ENCODE measurements at places on chromosomes 12 and 14.
A peak's percentile ranks its signal among the peaks of the same experiment; 100 is the strongest.

GRCh38 chr14:57641776-57642175, 148.1 kb upstream of the CCDC198 start:
- DNase-seq: no peak

DNA sequence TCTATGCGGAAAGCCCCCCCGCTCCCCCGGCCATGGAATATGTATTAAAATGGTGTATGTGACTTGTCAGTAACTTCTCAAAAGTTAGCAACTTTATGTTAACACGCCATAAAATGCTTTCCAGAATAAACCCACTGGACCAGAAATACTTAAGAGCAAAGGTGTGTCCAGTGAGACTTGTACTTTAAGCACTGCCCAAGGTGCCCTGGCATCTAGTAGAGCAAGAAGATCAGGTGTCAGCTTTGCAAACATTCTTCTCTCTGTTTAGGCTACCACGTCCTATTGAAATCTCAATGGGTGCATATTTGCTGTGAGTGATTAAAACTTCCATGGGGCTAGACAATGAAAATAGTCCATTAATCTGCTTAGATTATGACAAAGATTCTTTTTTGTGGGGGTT, 201.2 kb downstream of the ESR2 start:
- no peak for DNase-seq

GRCh38 chr12:78120866-78121560, 290.3 kb downstream of the NAV3 start:
- no peak for DNase-seq

DNA sequence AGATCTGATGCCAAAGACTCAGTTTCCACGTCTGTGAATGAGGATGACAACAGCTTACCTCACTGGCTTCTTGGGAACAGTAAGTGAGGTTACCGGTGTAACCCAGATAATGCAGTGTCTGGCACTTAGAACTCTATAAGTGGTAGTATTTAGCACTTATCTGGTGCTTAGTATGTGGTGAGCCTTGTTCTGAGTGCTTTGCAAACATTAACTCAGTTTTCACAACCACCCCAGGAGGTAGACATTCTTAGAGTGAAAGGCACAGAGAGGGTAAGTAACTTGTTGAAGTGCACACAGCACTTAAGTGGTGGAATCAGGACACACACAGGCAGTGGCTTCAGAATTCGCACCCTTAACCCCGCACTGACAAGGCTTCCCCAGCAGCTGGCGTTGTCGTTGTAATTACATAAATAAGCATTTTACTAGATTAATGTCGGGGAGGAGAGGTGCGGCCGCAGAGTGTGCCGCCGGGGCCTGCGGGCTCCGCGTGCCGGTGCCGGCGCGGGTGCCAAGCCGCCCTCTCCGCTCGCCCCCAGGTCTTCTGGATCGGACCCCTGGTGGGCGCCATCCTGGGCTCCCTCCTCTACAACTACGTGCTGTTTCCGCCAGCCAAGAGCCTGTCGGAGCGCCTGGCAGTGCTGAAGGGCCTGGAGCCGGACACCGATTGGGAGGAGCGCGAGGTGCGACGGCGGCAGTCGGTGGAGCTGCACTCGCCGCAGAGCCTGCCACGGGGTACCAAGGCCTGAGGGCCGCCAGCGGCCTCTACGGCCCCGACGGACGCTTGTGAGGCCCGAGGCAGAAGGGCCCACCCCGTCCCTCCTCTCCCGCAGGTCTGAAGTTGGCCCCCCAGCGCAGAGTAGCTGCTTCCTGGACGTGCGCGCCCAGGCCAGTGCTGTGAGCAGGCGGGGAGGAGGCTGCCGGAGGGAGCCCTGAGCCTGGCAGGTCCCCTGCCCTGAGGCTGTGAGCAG, 4.6 kb downstream of the AQP2 start:
- no peak for DNase-seq

DNA sequence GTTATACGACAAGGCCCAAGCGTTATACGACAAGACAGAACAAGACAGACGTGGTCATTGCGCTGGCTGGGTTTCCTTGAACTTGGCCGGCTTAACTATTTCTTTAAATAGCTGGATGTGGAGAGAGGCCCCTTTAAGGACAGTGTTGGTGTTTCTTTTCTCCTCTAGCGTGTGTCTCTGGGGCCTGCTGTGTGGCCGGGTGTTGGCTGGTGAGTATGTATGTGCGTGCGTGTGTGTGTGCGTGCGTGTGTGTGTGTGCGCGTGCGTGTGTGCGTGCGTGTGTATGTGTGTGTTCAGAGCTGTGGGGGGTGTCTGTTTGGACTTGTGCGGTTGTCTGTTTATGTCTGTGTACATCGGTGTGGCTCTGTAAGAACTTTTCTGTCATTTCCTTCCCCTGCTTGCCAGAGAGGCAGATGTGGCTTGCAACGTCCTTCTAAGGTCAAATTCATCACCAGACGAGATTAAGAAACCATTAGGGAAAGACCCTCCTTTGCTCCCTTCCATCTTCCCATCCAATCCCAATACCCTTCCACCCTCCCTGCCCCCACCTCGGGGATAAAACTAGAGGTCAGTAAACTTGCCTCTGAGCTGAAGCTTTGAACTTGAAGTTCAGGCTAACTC, 78.6 kb upstream of the TBX3 start:
- no peak for DNase-seq

DNA sequence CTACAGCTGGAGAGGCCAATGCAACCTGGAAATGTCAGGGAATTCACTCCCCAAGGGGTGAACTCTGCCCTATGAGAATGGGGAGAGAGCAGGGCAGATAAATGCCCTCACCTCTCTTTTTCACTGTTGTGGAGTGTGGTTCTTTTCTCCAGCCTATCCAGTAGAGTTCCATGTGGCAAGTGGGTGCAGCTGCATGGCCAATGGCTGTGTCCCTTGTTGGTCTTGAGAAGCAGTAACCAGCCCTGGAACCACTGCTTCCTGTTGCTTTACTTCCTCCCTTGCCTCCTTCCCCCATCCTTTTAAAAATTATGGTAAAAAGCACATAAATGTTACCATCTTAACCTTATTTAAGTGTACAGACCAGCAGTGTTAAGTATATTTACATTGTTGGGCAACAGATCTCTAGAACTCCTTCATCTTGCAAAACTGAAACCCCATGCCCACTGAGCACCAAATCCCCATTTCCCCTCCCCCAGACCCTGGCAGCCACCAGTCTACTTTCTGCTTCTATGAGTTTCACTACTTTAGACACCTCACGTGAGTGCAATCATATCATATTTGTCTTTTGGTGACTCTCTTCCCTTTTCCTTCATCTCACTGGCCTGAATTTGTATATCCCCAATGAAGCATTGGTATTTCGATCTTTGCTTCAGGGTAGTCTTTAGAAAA, 77.0 kb upstream of the GRIP1 start:
- DNase-seq: no peak

GRCh38 chr12:29008786-29009185, 140.3 kb upstream of the FAR2 start:
- no peak for DNase-seq

DNA sequence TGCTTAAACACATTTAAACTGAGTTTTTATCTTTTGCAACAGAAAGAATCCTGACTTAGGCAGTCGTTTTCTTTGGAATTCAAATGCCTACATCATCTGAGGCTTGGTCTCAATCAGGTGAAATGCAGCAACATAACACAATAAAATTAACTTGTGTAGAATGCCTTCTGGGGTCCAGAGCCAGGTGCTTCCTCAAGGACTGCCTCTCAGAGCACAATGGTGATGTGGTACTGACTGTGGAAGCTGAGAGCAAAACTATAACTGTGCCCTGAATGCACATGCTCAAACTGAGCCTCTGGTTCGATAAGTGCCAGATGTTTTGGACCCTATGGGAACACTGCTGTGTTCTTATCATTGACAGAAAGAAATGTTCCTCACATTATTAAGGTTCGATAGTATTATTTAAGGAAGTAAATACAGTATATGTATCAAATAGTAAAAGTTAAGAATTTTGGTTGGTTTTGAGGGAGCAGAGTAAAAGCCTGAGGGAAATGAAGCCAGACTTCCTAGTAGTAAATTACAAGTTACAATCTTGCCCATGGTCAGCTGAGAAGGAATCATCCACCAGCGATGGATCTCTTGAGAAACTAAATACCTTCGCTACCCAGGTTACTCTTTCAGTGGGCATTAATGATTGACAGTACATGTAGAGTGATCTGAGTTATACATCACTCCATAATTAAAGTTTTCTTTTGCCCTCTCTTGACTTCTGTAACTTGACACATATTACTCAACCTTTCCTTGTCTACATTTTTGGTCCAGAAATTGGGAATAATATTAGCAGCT, 122.9 kb upstream of the ATP2B1 start:
- no peak for DNase-seq

GRCh38 chr12:57162553-57163125, 15.2 kb upstream of the LRP1-AS start:
- DNase-seq: no peak

- DNase-seq: no peak
Observed at GRCh38 chr14:104334424-104335161, 196.2 kb downstream of the KIF26A start.

- DNase-seq: no peak
Observed at GRCh38 chr14:54600717-54601109, 33.8 kb downstream of the SAMD4A start.

DNA sequence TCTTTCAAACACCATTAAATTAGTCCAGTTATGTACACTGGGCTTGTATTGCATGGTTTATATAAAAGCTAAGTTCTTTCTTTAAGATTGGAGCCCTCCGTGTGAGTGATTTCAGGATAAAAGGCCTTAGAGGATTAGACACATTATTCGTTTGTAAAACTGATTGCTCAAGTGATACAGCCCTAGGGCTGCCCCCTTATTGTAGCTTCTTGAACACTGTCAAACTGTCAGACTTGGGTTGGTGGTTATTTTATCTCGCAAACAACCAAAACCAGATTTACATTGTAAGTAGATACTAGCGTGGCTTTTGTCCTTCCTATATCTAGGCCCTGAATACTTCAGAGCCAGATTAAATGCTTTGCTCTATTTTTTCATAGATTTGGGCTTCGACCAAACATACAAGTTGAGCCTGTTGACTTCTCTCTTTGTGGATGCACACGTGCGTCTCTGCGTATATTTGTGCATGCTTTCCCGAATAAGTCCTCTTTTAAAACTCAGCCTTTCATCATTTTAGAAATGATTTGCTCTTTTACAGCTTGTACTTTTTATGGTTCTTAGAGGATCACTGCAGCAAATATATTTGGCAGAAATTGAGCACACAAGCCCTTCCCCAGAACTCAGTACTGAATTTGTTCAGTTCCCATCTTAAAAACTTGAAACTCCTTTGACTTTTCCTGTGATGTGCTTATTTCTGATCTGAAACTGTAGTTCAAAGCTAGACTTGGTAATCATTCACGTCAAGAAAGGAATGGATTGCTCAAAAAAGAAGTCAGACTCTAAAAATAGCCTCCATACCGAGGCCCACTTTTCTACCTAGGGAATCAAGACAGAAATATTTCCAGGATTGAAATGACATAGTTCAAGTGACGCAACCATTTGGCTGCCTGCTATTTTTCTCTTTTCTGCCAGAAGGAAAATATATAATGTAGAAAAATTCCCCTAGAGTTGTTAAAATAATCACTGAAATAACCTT, 129.5 kb downstream of the ETV6 start:
- no peak for DNase-seq

DNA sequence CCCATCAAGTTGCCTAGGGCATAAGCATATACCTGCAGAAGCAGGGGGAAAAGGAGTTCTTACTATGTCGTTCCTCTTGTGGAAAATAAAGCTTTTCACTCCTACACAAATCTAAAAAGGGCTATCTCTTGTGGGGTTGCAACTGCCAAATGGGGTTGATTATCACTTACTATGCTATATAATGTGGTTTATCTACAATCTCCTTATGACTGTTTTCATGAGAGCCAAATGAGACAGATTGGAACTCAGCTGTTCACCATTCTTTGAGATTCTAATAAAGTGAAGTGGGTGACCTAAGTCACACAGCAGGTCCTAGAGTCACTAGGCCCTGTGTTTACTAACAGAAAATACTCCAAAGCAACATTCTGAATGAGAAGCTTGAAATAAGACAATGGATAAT, 47.7 kb downstream of the CIT start:
- no peak for DNase-seq

GRCh38 chr12:79597910-79598309, 92.9 kb downstream of the PAWR start:
- no peak for DNase-seq

DNA sequence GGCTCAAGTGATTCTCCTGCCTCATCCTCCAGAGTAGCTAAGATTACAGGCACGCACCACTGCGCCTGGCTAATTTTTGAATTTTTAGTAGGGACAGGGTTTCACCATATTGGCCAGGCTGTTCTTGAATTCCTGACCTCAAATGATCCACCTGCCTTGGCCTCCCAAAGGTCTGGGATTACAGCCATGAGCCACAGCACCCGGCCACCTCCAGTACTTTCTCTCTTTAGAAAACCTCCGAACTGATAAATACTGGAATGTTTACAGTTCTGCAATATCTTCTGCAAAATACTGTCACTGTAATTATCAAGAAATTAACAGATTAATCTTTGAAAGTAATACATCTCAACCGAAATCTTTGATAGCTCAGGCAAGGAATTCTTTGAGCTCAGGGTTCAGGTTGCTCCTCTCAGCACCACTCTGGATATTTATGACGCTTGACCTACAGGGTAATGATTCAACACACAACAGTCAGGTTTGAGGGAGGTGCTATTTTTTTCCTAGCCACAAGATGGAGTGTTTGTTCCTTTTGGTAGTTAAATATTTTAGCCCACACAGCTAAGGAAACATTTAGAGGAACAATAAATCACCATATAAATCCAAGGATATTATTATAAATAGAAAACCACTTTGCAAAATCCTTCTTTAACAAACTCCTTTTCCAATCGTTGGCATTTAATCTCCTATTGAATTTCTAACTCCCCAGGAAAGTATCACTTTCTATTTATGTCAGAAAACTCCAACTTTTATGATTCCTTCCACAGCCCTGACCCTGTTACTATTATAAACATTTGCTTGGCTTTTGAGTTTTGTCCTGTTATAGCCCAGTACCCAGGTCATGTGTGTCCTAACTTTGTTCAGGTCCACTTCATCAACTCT, 48.6 kb upstream of the GTF2A1 start:
- DNase-seq: peak; percentile 40

DNA sequence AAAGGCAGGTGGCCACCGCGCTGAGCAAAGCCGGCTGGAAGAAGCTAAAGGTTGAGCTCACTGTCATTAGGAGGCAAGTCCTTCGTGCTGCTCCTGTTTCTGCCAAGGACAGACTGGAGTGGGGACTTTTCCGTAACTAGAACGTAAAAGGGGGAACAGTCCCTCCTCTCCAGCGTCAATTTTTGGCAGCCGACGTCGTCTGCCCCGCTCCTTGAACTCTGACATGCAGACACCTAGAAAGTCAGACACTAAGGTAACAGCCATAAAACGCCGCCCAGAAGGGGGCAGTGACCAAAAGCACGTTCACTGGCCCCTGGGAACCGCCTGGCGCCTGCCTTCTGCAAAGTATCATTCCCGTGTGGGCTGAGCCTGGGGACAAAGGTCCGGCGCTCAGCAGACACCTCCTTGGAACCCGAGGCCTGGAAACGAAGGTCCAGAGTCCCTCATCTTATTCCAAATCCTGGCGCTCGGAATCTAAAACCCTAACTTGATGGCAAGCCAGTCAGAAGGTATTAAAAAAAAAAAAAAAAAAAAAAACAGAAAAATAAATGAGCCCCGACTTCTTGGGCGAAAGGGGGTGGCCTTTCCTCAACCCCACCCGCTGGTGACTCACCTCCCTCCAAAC, 1.1 kb upstream of the LRP1 start:
- peak; percentile 43 for DNase-seq

- no peak for DNase-seq
Observed at GRCh38 chr12:33223956-33224355, 215.7 kb downstream of the SYT10 start.

Data from GM19239 (cell line).